ENCODE measurements at places on chromosomes 2 and 18.

DNA sequence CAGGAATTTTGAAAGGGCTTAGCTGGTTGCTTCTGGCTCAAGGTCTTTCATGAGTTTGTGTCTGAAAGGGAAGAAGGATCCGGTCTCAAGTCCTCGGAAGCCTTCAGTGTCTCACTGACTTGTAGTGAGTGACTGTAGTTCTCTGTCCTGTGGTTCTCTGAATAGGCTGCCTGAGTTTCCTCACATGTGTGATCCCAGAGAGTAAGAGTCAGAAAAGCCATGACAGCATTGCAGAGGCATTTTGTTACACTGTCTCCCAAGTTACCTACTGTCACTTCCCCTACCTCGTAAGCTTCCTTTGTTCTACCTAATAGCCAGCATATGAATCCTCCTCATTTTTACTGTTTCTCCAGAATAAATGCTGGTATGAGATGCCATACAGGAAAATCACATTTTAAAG is 709.1 kb upstream of the CHAC2 start:
- DNase-seq, result peak; percentile 30

DNA sequence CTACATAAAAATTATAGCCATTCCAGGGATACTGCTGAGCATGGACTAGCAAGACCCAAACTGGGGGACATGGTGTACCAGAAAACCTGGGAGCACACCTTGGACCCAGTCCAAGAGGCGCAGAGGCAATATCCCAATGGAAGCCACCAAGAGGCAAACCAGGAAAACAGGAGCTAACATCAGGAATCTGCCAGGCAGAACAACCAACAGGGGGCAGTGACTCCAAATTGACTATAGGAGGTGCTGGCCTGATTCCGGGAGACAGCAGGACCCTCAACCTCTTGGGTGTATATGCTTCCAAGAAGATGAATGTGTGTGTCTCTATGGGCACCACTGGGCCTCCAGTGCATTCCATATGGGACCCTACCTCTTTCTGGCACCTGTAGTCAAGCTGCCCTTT is 172.7 kb upstream of the ARL4C start:
- DNase-seq, result no peak

GRCh38 chr2:16821692-16822091 is 156.1 kb upstream of the CYRIA start:
- no peak for DNase-seq

- DNase-seq, result no peak
These were observed 7.4 kb downstream of the REEP1 start for GRCh38 chr2:86330001-86330400.

DNA sequence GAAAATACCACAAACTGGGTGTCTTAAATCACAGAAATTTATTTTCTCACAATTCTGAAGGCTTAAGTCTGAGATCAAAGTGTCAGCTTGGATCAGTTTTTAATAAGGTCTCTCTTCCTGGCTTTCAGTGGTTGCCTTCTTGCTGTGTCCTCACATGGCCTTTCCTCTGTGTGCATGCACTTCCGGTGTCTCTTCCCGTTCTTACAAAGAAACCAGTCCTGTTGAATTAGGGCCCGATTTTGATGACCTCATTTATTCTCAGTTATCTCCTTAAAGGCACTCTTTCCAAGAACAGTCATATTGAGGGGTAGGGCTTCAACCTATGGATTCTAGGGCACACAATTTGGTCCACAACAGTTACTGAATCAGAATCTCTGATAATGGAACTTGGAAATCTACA is 5.4 kb upstream of the XIRP2 start:
- DNase-seq, result no peak

GRCh38 chr2:234422273-234422732 is 74.6 kb downstream of the ARL4C start:
- DNase-seq, result peak; percentile 93

GRCh38 chr2:96817882-96818281 is 1.8 kb downstream of the CNNM3 start:
- DNase-seq, result no peak

DNA sequence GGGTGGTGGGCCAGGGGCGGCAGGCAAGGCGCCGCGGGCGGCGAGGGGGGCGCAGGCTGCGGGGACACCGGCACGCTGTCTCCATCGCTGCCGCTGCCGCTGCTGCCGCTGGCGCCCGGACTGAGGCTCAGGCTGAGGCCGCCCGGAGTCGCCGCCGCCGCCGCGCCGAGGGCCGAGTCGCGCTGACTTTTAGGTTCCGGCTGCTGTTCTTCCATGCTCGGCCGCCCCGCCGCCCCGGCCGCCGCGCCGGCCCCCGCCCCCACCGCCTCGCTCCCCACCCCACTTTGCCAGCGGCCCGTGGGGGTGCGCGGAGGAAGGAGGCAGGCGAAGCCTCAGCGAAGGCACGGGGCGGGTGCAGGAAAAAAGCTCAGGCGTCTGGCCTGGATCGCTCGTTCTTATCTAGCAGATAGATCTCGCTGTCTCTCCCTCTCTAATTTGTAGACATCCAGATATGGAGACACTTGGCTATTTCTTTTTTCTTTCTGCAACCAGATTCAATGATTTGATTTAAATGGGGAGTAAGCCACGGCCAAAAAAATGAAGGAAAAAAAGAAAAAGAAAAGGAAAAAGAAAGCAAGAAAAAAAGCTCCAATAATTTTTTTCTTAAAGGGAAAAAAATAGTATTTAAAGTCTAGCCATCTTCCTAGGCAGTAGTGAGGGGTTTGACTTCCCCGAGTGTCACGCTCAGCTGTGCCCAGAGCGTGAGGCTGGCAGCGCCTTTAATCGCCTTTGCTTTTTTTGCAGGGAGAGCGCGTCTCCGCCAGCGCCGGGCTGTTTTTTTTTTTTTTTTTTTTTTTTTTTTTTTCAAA is at the start of gene EN1:
TSS of gene EN1 (minus strand) at position 696 of the 809 bp plus-strand sequence. CDS start at position 215, 481 bp downstream.
- peak; percentile 75 for DNase-seq

GRCh38 chr18:48621240-48621639 is 82.4 kb downstream of the CTIF start:
- DNase-seq, result peak; percentile 87

DNA sequence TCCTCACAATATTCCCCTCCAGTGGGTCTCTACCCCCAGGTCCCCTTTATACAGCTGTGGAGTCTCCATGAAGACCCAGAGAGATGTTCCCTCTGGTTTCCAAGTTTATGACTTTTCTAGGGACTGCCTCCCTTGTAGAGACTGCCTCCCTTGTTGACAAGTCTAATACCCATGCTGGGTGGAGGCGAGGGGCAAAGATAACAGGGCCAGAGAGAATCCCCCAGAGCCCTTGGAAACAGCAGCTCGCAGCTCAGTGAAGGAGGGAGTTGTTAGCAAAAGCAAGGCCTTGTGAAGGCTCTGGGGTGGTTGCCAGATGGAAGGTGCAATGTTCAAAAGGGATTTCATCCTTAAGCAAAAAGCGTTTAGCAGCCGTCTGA is 75.0 kb upstream of the GATA6 start:
- no peak for DNase-seq

DNA sequence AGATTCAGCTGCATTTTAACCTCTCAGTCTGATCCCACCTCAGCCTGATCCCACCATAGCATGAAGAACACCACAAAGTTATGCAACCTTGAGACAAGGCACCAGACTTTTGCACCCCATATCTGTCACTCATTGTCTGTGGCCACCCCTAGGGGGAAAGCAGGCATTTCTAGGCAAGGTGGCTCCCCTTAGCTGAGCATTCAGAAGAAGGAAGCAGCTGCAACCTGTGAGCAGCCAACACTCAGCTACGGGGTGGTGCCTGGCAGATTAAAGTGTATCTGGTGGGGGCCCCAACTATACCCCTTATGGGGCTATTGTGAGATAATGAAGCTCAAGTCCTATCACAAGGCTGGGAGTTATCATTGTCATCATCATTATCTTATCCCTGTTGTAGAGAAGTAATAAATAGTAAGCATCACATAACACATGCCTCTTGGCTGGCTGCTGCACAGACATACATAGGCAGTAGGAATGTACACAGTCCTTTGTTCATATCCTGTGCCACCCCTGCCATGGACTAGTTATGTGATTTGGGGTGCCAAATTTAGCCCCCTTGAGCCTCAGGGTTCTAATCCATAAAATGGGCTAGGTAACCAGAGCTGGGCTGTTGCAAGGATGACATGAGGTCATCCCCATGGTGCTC is 20.6 kb upstream of the TMEM163 start:
- no peak for DNase-seq

- DNase-seq, result no peak
These were observed 13.3 kb upstream of the SP3 start for GRCh38 chr2:173978447-173978846.

- no peak for DNase-seq
These were observed 460 bp upstream of the SEMA4F start for GRCh38 chr2:74653589-74653984.

DNA sequence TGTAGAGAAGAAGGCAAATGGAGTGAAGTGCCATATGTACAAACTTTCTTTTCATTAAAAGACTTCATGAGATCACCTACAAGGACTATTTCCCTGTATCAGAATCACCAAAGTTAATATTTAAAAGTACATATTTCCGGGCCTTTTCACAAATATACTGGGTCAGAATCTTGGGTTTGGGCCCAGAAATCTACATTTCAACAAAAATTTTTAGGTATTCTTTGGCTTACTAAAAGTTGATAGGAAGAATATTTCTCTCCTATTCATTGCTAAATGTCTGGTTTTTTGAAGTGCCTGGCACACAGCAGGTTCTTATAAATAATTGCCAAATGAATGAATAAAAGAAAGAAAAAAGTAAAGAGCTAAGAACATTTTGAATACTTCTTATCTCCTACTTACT is 843.8 kb upstream of the ACVR2A start:
- no peak for DNase-seq

- no peak for DNase-seq
These were observed 26.4 kb downstream of the MARCHF7 start for GRCh38 chr2:159738509-159739390.

GRCh38 chr2:8543060-8543382 is 138.8 kb upstream of the ID2 start:
- no peak for DNase-seq

- no peak for DNase-seq
These were observed 159.7 kb downstream of the MYCN start for GRCh38 chr2:16100006-16100405.

DNA sequence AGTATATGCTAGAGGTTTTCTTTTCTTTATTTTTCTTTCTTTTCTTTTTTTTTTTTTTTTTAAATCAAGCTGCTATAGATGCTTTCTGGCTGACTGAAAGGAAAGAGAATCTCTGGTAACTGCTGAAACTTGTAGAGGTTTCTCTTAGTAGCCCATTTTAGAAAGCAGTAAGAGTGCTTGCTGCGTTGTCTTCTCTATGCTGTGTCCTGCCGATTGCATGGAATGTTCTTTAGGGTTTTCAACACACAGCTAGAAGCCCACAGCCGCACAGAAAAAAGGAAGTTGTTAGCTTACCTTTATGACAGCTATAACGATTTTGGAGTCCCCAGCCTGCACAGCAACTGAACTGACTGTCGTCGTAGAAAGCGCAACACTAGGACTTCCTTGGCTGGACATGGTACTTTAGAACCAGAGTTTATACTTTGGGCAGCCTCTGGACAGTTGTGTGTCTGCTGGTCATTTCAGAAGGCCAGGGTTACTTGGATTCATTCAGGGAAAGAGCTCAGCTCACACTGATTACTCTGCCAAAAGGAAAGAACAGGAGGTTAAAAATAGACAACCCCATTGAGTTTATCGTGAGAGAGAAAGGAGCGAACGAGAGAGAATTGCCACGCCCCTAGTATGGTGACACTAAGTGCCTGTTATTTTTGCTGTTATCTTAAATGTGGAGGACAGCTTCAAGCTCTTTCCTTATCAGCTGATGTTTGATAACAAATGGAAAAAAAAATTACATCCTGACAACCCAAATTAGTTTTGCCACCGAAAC is at the start of gene CCDC141:
TSS of gene CCDC141 (minus strand) at position 592 of the 766 bp plus-strand sequence. CDS start at position 396, 196 bp downstream.
- DNase-seq, result no peak

- DNase-seq, result peak; percentile 82
These were observed 105.1 kb downstream of the SLC8A1 start for GRCh38 chr2:40346535-40347354.

- no peak for DNase-seq
These were observed 125.9 kb downstream of the GPD2 start for GRCh38 chr2:156562124-156562523.
